Stimulated activated CD8-positive, alpha-beta memory T cell treated with anti-CD3 and anti-CD28 coated beads, Interleukin-15, amount 100 ng/mL, for 24 hours (primary cell): ENCODE measurements at places on chromosomes 16 and 17.

GRCh38 chr16:61576476-61576875 lies 459.8 kb downstream of the CDH8 start:
- DNase-seq: no peak

GRCh38 chr16:57278494-57278893 lies 6.0 kb downstream of the PLLP start:
- no peak for DNase-seq

- DNase-seq: no peak
Observed at GRCh38 chr17:49939318-49939717, 29.7 kb upstream of the DLX4 start.

DNA sequence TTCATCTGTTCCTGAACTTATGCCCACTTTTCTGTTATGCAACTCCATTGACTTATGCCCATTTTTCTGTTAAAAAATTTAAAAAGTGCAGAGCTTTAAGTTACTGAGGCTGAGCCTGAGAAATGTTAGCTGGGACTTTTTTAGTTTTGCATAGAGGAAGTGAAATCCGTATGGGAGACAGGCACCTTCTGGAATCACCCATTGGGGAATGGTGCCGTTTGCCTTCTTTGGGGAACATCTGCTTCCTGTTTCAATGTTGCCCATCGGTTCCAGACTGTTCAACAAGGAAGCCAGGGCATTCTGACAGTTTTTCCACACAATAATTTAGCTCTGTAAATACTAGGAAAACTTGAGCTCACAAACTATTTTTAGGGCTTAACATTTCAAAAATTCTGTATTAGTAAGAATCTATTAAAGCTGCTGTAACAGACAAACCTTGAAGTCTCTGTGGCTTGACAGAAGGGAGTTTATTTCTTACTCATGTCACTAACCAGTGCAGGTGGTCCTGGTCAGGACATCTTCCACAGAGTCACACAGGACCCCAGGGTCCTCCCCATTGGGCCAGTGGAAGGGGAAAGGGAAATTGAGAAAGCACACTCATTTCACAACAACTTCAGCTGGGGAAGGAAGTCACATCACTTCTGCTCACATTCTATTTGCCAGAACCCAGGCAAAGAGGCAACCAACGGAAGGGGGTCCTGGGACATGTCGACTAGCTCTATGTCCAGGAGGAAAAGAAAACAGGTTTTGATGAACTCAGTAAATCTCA lies 17.2 kb downstream of the PRKCB start:
- DNase-seq: no peak

DNA sequence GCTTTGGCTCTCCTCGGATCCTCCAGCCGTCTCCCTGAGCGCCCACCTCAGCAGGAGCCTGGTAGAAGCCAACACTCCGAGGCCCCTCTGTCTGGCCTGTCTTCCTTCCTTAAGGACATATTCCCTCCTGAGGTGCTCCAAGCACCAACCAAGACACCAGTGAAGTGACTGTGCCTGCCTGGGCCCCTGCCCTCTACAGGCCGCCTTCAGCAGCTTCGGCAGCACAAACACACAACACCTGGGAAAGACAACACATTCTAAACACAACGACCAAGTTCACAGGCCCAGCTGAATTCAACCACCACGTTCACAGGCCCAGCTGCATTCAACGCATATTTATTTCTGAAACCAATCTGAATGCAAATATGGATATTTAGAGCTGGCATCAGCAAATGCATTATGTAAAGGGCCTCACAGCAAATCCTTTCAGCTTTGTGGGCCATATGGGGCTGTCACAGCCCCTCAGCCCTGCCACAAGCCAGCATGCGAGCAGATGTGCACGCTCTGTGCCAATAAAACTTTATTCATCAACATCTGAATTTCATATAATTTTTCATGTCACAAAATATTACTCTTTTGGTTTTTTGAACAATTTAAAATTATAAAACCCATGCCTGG lies 12.2 kb downstream of the GALNS start:
- no peak for DNase-seq

- DNase-seq: no peak
Observed at GRCh38 chr17:78371056-78371455, 7.4 kb upstream of the PGS1 start.

- no peak for DNase-seq
Observed at GRCh38 chr16:27676839-27677238, 126.9 kb downstream of the KATNIP start.

DNA sequence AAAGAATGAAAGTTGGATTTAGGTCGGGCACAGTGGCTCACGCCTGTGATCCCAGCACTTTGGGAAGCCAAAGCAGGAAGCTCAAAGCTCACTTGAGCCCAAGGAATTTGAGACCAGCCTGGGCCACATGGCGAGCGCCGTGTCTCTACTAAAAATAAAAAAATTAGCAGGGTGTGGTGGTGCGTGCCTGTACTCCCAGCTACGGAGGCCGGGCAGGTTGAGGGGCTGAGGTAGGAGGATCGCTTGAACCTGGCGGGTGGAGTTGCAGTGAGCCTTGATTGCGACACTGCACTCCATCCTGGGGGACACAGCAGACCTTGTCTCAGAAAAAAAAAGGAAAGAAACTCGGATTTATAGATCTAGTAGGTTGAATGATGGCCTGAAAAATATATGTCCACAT lies 37.4 kb upstream of the RPH3AL start:
- no peak for DNase-seq
